ENCODE measurements at places on chromosomes 11 and 22. TPM values are rescaled to one million over a fixed set of nuclear protein-coding genes. Genes with fewer than 3 reads are reported as not detected.

The LTBP3 gene
- total RNA-seq: 132 TPM

The CCND1 gene
- 3.6 TPM for total RNA-seq

The CARNS1 gene
- 7.8 TPM for total RNA-seq

The SMDT1 gene
- 77.0 TPM for total RNA-seq

The SERHL2 gene
- not detected for total RNA-seq

The MTA2 gene
- 172 TPM for total RNA-seq

The SLC15A3 gene
- total RNA-seq: 1.0 TPM

The APOL5 gene
- total RNA-seq: not detected

The MB gene
- not detected for total RNA-seq

The OR5D13 gene
- total RNA-seq: not detected

The DCPS gene
- total RNA-seq: 18.1 TPM

The TBX1 gene
- total RNA-seq: not detected

The NXPE4 gene
- total RNA-seq: not detected

The CTSW gene
- total RNA-seq: 12.4 TPM

The OVOL1 gene
- not detected for total RNA-seq

The C11orf97 gene
- not detected for total RNA-seq

The LRRC74B gene
- 0.10 TPM for total RNA-seq

The SYNGR1 gene
- total RNA-seq: 1.1 TPM

The ZNF280A gene
- not detected for total RNA-seq

The FHIP1B gene
- total RNA-seq: 30.7 TPM
